IMR-90 (cell line): ENCODE measurements at places on chromosomes 11 and 22. TPM values are rescaled to one million over a fixed set of nuclear protein-coding genes. Genes with fewer than 3 reads are reported as not detected.

METTL15 gene
- polyA plus RNA-seq = 5.3 and 6.5 TPM in 2 replicates

DNA sequence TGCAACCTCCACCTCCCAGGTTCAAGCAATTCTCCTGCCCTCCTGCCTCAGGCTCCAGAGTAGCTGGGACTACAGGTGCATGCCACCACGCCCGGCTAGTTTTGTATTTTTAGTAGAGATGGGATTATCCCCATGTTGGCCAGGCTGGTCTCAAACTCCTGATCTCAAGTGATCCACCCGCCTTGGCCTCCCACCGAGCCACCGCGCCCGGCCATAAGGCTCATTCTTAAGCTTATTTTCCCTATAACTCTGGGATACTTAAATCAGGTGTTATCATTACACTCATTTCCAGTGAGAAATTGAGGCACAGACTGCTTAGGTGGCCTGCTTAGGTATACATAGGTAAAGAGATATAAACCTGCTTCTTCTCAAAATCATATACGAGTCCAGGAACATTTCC lies 188.3 kb upstream of the MTNR1B start:
- DNase-seq = no peak

NXPE2 gene
- polyA plus RNA-seq = not detected in 2 replicates

DNA sequence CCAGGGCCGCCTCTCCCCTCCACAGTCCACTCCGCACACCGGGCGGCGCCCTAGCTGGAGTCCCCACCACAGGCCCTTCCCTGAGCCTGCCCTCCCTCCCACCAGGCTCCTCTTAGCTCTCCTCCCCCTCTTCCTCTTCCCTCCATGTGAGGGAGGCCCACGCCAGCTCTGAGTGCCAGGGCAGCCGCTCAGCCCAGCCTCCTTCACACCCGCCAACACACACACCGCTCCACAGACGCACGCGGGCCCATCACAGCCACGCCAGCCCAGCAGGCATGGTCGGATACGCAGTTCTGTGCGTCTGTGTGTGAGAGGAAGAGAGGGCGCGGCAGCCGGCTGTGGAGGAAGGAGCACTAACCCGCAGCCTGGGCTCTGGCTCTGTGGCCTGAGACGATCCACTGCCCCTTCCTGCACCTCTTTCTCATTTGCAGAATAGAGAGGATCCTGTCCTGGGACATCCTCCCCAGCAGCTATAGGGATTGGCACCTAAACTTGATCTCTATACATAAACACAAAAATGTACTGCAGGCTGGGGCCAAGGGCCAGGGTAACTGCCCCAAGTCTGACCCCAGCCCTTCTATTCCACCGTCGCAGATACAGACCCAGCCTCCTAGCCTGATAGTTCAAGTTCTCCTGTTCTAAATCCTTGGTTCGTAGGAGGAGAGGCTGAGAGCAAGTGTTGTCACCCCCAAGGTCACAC lies 3.5 kb downstream of the CHRM4 start:
- no peak for DNase-seq

DNA sequence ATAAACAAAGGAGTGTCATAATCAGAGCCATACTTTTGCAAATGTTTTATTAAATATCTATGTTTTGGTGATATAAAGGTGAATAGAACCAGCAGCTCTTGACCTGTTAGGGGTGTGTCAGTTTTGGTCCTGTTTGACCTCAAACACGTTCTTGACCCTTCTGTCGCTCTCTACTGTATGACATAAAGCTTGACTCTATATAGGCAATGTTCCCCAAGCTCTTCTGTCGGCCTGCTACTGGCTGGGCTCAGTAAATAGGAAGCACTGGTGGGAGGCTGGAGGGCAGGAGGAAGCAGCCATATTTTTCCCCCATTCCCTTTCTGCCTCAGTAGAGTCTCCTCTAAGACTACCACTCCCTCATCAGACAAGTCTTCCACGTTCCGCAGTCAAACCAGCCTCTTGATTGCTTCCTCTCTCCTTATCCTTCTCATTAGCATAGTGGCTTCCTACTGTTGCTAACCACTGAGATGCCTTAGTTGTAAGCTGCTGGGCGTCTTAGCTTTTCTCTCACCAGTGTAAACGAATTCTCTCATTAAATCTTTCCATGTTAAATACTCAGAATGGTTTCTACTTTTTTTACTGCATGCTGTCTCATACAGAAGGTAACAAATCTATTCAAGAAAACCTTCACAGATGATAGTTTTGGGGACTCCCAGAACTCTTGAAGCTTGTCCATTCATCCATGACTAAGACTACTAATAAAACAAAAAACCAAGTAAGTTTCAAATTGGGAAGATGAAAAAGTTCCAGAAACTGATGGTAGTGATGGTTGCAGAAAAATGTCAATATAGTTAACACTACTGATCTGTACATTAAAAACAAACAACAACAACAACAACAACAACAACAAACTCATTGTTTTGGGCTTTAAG lies 3.3 kb downstream of the NPAT start:
- no peak for DNase-seq

TBX1 gene
- polyA plus RNA-seq = 0.03 and 0.13 TPM in 2 replicates

DNA sequence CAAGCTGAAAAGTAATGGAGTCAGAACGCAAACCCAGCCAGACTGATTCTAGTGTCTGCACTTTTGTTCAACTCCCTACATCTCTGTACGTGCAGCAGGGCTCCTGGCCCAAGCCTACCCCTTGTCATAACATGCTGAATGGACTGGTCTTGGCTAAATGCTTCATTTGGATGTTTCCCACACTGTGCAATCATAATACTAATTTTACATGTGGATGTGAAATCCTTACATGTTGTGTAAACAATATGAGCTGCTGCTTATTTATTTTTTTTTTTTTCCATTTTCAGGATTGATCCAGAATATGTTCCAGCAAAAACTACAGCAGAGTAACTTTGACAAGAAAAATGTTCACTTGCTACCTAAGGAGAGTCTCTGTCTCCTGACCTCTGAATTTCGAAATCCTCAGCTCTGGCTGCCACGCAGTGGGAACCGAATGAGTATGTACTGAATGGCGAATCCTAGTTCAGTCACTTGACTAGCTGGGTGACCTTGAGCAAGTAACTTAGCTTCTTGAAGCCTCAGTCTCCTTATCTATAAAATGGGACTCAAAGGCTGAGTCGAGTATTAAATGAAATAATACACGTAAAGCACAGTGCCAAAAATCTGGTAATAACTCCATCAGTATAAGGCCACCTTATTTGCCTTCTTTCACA lies 133.4 kb downstream of the EHF start:
- no peak for DNase-seq

SPTBN2 gene
- 0.41 and 0.57 TPM in 2 replicates for polyA plus RNA-seq

NRIP3 gene
- polyA plus RNA-seq = 9.8 and 11.5 TPM in 2 replicates

OR4X1 gene
- not detected in 2 replicates for polyA plus RNA-seq

CARNS1 gene
- polyA plus RNA-seq = 0.23 and 0.32 TPM in 2 replicates

GRCh38 chr11:68977781-68978625 lies 2.8 kb downstream of the MRGPRD start:
- no peak for DNase-seq

GRCh38 chr11:80084608-80085007 lies 643.8 kb upstream of the TENM4 start:
- no peak for DNase-seq

DNA sequence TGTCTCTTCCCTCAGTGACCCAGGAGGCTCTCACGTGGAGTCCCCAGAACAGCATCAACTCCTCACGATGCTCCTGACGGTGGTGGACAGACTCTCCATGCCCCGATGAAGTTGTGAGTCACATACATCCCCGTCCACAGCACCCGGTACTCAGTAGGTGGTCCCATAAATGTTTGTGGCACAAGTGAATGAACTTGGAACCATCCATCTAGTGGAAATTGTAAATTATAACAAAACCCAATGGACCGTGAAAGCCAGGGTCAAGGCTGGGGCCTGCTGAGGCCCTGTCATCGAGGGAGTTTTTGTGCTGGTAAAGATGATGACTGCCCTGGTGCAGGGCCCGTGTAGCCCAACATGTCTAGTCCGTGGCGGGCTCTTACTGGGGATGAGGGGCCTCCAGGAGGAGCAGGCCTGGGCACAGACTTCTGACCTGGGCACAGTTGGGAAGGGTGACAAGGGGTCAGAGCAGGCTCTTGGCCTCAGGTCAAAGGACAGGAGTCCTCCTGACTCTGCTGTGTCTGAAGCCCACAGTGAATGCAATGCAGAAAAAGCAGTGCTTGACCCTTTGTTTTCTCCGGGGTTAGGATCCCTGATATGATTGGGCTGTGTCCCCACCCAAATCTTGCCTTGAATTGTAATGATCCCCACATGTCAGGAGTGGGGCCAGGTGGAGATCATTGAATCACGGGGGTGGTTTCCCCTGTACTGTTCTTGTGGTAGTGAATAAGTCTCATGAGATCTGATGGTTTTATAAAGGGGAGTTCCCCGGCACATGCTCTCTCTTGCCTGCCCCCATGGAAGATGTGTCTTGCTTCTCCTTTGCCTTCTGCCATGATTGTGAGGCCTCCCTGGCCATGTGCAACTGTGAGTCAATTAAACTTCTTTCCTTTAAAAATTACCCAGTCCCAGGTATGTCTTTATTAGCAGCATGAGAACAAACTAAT lies 20.0 kb upstream of the SMIM38 start:
- no peak for DNase-seq

GRCh38 chr11:126339863-126340434 lies 15.5 kb upstream of the ST3GAL4 start:
- peak; percentile 62 for DNase-seq

GRCh38 chr11:66595245-66595904 lies 2.4 kb downstream of the CCS start:
- peak; percentile 76 for DNase-seq

- DNase-seq = peak; percentile 59
These were observed 31.9 kb downstream of the FLI1 start for GRCh38 chr11:128725630-128726319.

BCO2 gene
- polyA plus RNA-seq = 0.20 and 0.68 TPM in 2 replicates

GRCh38 chr11:119772076-119772475 lies 43.1 kb upstream of the NECTIN1 start:
- no peak for DNase-seq
